ENCODE measurements at places on chromosomes 1 and 21. TPM values are rescaled to one million over a fixed set of nuclear protein-coding genes. Genes with fewer than 3 reads are reported as not detected.

DNA sequence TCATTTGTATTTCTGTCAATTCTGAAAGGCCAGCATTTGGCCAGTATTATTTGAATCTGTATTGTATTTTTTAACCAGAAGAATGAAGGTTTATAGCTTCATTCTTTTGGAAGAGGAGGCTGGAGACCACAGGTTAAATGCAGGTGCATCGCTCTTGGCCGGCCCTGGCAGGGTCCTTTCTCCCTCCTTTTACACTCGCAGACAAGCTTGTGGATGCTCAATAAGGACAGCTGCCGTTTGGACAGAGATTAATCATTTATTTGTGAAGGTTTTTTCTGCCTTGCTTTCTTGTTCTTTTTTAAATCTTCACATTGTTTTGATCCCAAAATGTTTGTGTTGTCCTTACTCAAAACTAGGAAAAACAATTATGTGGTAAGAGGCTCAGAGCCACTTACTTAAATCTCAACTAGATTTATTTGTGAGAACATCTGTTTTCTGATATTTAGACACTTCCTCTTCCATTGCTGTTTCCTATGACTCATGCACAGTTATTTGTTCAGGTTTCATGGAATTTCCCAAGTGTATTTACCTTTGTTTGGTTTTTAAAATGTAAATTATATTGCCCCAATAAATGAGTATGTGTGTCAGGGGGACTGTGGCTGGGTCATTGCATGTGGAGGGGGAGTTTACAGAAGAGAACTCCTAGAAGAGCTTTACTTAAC lies 46.7 kb upstream of the LAMC2 start:
- peak; percentile 81 for DNase-seq

- peak; percentile 92 for DNase-seq
These were observed 294.0 kb downstream of the LRRC40 start for GRCh38 chr1:69911301-69911801.

- DNase-seq = no peak
These were observed 112.3 kb downstream of the TSEN15 start for GRCh38 chr1:184163674-184164465.

The FASLG gene
- total RNA-seq = not detected

- peak; percentile 66 for DNase-seq
These were observed 24.4 kb upstream of the CLDN14 start for GRCh38 chr21:36504067-36505058.

The S100A10 gene
- 70.0 TPM for total RNA-seq

The PLXNA2 gene
- 1.9 TPM for total RNA-seq
